Fibroblast of skin of left quadriceps (primary cell): ENCODE measurements at places on chromosomes 5 and 9.

DNA sequence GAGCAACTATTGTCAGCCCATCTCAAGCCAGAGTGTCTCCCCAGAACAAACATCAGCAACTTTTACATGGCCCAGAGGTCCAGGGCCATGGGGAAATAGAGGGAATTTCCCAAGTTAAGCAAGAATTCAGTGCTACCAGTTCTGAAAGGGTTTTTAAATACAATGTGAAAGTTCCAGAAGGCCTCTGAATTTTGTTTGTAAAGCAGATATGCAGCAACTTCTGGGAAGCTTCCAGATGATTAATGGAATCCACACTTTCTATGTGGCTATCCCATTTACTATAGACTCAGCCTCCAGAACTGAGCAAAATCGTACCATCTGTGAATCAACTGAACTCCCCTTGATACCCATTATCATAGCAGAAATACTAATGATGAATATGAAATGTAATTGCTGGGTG, 93.8 kb downstream of the FEM1C start:
- DNase-seq: peak; percentile 92

GRCh38 chr9:98572054-98572627, 136.6 kb downstream of the GABBR2 start:
- no peak for DNase-seq

DNA sequence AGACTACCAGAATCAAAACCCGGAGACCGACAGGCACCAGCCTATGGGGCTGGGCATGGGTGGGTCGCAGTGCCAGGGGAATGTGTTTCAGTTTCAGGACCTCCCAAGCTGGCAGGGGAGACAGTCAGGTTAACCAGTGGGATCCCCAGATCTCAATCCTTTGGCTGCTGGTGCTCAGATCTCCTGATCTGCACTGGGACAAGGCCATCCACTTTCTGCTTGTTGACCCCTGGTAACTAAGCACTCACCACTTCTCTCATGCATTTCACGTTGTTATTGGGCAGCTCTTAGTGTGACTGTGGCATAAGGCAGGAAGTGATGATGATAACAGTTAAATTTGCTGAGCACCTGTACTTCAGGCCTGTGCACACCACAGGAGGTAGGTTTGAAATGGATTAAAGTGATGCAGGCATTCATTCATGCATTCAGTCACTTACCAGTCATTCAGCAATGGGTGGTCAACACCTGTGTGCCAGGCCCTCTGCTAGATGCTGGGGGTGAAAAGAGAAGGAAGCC, 42.1 kb upstream of the STXBP1 start:
- DNase-seq: no peak

- DNase-seq: no peak
Observed at GRCh38 chr5:172038167-172038566, 31.7 kb upstream of the FBXW11 start.

GRCh38 chr5:148443998-148444397, 60.2 kb downstream of the FBXO38 start:
- DNase-seq: peak; percentile 40

DNA sequence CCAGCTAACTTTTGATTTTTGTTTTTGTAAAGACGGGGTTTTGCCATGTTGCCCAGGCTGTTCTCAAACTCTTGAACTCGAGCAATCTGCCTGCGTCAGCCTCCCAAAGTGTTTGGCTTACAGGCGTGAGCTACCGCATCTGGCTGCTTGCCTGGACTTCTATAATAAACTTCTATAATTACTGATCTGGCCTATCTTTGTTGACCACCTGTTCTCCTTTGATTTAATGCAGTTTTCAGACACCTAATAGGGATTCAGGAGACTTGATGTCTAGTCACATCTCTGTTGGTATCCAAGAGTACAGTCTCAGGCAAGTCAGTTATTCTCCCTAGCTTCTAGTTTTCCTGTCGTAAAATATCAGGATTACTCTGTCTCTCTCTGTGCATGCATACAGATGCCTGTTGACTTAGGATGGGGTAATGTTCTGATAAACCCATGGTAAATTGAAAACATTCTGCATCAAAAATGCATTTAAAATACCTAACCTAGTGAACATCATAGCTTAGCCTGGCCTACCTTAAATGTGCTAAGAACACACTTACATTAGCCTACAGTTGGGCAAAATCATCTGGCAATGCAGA, 51.5 kb upstream of the NR3C1 start:
- DNase-seq: no peak

GRCh38 chr9:123871781-123872180, 58.1 kb downstream of the DENND1A start:
- DNase-seq: no peak

GRCh38 chr5:59193616-59194319, 610.9 kb downstream of the RAB3C start:
- DNase-seq: peak; percentile 77

DNA sequence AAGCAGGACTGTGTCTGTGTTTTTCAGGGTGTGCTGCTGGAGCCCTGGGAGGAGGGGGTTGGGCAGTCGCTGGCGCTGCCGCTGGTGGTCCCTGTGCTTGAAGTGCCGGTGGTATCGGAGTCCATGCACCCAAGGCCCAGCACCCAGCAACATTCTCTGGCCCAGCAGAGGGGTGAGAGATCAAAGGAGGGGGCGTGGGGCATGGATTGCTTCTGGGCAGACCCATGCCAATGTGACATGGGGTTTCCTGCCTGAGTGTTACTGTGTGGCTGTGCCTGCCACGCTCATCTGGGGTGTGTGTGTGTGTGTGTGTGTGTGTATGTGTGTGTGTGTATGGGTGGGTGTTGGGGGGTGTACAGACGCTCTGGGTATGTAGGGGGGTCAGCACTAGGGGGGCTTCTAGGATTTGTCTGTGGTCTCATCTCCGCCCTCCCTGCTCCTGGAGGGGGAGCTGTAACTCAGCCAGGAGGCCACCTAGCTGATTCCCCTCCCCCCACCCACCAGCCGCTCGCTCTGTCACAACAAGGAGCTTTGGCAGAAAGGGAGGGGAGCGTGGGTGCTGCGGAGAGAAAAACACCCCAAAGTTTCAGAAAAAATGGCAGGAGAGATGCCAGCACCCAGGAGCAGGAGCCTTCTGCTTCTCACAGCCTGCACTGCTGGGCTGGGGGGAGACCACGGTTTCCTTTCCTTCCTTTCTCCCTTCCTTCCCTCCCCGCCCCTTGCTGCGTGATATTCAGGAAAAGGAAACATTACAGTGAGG, 35.9 kb upstream of the HSPA9 start:
- no peak for DNase-seq
